ENCODE measurements at places on chromosomes 5 and 9.

DNA sequence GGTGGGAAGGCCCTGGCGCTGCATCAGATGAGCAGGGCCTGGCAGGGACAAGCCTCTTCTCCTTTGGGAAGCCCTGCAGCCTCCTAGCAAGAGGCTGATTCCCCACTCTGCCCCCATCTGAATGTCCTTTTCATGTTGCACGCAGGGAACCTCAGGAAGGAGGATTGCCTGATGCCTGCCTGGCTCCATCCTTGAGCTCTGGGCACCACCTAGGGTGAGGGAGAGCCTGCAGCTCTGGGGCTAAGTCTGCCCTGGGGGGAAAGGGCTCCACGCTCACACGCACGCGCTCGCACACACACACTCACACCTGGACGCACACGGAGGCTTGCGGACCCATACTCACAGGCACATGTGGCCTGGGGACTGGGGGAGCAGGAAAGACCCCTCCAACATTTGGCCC is 86.6 kb downstream of the LMX1B start:
- no peak for DNase-seq

GRCh38 chr5:97915106-97915505 is 732.1 kb upstream of the RIOK2 start:
- no peak for DNase-seq

DNA sequence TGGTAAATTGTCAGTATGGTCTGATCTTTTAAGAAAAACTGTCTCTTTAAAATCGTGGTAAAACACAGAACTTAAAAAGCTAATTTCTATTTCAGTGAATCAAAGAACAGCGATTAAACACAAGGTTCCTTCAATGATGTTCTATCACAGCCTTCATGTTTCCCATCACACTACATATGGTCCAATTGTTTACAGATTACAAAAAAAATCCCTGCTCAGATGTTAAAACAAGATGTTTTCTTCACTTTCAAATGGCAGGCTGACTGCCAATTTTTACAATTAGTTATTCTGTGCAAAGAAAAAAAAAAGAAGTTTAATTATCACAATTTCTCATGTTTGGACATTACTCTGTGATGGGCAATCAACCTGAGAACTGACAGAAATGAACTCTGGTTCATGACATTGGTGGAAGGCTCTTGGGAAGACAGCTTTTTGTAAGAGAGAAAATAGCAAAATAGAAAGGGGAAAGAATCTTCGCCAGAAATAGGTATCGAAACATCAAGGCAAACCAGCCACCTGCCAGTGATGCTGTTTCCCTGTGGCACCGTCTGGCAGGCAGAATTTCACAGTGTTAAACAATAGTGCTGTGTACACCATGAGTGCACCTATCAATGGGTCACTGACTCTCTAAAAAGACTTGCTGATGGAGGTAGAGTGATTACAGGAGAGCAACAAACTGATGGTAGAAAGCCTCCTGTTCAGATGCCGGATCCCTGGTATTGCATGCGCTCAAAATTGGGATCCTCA is 1020.0 kb upstream of the ARRDC3 start:
- no peak for DNase-seq

DNA sequence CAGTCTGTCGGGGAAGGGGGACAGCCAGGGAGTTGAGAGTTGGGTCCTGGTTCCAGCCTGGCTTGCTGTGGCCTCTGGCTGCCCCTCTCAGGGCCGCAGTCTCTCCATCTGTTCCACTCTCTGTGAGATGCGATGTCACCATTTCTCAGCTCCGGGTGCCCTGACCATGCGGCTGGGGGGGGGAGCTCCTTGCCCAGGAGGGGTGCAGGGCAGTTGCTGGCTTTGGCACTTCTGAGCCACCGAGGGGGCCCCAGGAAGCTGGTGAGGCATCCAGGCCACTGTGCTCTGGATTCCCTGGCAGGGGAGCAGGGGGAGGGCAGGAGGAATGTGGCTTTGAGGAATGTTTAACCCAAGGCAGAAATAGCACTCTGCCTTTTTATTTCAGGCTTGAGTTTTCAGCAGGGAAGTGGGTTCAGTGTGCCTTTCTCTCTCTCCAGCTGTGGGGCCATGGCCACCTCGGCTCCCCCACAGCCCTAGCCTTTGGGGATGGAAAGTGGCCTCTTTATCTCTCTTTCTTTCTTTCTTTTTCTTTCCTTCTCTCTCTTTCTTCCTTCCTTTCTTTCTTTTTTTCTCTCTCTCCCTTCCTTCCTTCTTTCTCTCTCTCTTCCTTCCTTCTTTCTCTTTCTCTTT is 11.0 kb downstream of the NCS1 start:
- no peak for DNase-seq

GRCh38 chr9:91948597-91949391 is 1.2 kb downstream of the ROR2 start:
- no peak for DNase-seq

- no peak for DNase-seq
Observed at GRCh38 chr5:80156156-80156555, 99.7 kb downstream of the SERINC5 start.

DNA sequence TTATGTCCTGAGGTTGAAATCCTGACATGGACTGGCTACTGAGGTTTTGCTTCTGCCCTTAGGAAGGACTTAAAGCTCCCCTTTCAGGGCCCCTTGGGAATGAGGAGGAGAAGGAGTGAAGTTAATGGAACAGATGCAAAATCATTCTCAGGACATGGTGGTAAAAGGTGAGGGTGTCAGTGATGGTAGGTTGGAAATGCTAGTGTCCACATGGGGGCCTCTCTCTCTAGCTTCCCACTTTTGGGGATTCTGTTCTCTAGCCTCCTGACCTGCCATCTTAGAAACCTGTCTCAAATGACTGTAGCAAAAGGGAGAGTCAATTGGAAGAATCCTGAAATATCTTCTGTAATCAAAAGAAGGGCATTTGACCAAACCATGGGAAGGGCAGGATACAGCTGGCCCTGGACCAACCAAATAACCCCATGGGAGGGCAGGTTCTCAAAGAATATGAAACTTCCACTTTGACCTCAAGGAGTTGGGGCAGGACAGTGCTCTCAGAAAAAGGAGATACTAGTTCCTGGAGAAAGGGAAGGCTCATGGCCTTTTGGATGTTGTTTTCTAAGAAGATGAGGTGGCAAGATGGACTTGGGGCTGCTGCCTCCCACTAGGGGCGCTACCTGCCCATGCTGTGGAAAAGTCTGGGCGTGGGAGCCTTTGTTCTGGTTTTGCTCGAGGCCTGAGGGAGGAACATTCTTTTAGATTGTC is 21.2 kb upstream of the MLANA start:
- DNase-seq = no peak

- no peak for DNase-seq
Observed at GRCh38 chr9:135076143-135076875, 11.2 kb upstream of the OLFM1 start.

- no peak for DNase-seq
Observed at GRCh38 chr9:113360242-113360842, 11.0 kb downstream of the BSPRY start.

- no peak for DNase-seq
Observed at GRCh38 chr5:126847826-126848251, 70.9 kb downstream of the LMNB1 start.

- no peak for DNase-seq
Observed at GRCh38 chr5:60293518-60293917, 400.0 kb upstream of the PDE4D start.

GRCh38 chr5:1883120-1883924 is 597 bp upstream of the IRX4 start:
- no peak for DNase-seq

- no peak for DNase-seq
Observed at GRCh38 chr5:160254706-160255105, 25.4 kb downstream of the FABP6 start.

- DNase-seq = no peak
Observed at GRCh38 chr5:17719592-17719991, 85.3 kb downstream of the TAF11L14 start.

All from stimulated activated CD8-positive, alpha-beta memory T cell treated with anti-CD3 and anti-CD28 coated beads, Interleukin-4, amount 100 ng/mL, for 1 hour (primary cell).